Activated T-helper 1 cell treated with Interleukin-2 at 50 U/mL for 16 hours (primary cell): ENCODE measurements at places on chromosomes 5 and 9.

- no peak for DNase-seq
Observed at GRCh38 chr5:81212211-81212751, 20.8 kb upstream of the CKMT2 start.

- no peak for DNase-seq
Observed at GRCh38 chr9:88406051-88406450, 17.8 kb downstream of the SPIN1 start.

DNA sequence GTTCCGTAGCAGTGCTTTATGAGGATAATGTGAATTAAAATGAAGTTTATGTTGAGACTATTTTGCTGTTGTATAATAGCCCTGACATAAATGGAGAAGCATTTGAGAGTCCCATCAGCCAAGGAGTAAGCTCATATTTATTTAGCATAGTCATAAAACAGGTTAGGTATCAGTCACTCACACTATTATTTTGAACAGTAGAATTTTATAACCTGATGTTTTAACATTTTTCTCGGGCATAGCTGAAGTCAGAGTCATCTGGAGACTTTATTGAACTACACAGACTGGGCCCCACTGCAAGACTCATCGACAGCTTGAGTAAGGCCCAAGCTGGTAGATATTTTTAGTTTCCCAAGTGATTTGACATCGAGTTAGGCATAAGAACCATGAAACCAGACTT lies 620.3 kb upstream of the WWC1 start:
- no peak for DNase-seq

DNA sequence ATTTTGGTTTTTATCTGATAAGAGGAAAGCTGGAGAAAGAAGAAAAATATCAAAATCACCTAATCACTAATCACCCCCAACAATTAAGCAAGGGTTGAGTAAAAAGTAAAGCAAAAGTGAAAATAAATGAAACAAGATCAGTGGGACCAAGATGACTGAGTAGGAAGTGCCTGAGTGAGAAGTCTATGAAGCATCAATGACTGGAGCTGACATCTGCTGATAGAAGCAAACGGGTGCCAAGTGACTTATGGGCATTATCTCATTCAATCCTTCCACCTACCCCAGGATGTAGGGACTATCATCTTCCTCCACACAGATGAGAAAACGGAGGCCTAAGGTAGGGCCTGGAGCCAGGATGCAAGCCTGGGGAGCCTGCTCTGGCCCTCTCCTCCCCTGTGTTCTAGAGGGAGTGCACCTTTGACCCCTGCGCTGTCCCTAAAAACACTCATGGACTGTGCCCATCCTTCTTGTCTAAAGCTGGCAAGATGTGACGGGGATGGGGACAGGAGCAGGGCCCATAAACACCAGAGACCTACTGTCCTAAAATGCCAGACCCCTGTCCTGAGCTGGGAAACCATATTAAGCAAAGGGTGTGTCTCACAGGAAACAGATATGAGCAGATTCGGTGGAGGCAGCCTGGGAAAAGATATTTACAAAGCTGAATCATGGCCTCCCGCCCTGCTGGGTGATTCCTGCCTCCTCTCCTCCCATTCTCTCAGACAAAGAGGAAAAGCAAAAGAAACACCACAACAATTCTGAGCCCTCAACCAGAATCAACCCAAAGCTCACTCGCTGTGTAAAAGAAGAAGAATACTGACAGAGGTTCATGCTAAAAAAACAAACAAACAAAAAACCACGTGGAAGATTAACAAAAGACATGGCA lies 116.0 kb downstream of the AUH start:
- DNase-seq = no peak

GRCh38 chr9:2264081-2264480 lies 248.9 kb downstream of the SMARCA2 start:
- no peak for DNase-seq

- no peak for DNase-seq
Observed at GRCh38 chr9:133928248-133928764, 63.8 kb downstream of the VAV2 start.

- DNase-seq = no peak
Observed at GRCh38 chr5:179840321-179840720, 18.3 kb downstream of the MRNIP start.

DNA sequence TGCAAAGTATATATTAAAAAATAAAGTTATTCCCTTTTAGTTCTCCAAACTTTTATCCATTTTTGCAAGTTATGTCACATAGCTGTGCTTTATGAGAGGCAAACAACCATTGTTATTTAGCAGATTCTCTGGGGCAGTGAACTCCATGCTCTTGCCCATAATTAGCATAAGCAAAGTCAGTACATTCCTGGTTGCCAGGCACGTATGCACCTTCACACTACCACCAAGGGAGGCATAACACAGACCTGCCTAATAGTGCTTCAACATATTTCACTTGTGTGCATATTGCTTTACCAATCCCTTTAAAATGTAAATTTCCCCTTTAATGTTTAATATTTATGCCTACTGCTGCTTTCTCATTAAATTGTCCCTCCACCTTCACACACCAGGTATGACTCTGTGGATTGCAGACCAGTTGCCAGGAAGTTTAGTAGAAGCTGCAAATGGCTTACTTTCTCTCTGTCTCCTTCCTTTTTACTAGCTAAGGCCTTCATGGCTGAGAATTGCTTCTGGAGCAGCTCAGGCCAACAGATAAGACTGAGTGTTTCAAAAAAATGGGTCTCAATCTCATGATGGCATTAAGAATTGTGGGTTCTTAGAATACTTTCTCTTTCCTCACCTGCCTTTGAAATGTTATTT lies 388.2 kb downstream of the PRR16 start:
- no peak for DNase-seq

DNA sequence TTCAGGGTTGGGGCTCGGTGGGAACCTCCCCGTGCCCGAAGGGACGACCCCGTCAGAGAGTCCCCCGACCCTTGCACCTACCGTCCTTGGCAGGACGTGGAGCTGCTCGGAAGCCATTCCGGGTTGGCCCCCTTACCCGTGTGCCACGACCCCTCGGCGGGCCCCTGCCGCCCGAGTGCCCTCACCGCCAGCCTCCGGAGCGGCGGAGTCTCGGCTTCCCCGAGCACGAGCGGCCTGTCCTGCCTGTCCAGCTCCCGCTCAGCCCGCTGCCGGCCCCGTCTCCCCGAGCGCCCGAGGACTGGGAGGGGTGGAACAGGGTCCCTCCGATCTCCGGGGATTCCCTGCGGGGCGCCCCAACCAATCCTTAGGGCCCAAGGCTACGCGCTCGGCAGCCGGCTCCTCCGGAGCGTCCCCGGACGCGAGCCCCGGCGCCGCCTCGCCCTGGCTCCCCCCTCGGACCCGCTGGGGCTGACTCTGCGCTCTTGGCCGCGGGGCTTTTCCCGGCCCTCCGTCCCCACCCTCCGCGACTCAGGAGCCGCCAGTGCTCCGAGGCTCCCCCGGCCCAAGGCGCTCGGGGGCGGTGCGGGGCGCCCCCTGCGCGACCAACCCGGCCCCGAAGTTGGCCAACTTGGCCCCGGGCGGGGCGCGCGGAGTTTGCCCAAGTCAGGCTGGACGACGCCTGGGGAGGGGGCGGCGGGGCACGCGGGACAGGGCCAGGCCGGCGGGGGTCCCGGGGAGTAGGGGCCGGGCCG lies 654 bp downstream of the ADAMTS2 start:
- DNase-seq = no peak

- no peak for DNase-seq
Observed at GRCh38 chr5:40909264-40909663, at the start of gene C7. Gene C7, plus strand, starts transcription at chr5:40909497. Its CDS starts 114 bp downstream, at chr5:40909611.

- DNase-seq = no peak
Observed at GRCh38 chr9:131323629-131324028, 34.1 kb downstream of the PLPP7 start.

GRCh38 chr5:172558076-172558976 lies 82.7 kb upstream of the NEURL1B start:
- DNase-seq = no peak

- DNase-seq = no peak
Observed at GRCh38 chr9:110021891-110022290, 186.1 kb downstream of the C9orf152 start.

GRCh38 chr9:88791105-88791805 lies 200.0 kb upstream of the S1PR3 start:
- no peak for DNase-seq

DNA sequence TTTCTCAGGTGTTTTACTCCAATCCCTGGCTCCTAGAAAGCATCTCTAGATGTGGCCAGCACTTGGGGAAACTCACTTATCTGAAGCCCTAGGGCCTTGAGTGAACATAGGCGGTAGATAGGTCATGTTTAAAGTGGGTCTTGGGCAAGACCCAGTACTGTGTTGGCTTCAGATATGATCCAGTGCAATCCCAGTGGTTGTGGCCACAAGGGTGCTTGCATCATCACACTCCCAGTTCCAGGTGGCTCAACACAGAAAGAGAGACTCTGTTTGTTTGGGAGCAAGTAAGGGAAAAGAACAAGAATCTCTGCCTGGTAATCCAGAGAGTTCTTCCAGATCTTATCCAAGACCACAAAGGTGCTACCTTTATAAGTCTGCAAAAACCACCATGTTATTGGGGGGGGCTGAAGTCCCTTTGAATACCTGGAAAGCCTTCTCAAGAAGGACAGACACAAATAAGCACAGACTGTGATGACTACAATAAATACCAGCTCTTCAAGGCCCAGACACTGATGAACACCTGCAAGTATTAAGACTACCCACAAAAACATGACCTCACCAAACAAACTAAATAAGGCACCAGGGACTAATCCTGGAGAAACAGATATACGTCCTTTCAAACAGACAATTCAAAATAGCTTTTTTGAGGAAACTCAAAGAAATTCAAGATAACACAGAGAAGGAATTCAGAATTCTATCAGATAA lies 114.7 kb downstream of the LURAP1L start:
- no peak for DNase-seq

GRCh38 chr9:77587851-77588250 lies 60.3 kb downstream of the GNA14 start:
- no peak for DNase-seq

GRCh38 chr5:4716781-4717180 lies 423.3 kb upstream of the ADAMTS16 start:
- no peak for DNase-seq

GRCh38 chr5:30030101-30030500 lies 1163.4 kb upstream of the CDH6 start:
- no peak for DNase-seq

DNA sequence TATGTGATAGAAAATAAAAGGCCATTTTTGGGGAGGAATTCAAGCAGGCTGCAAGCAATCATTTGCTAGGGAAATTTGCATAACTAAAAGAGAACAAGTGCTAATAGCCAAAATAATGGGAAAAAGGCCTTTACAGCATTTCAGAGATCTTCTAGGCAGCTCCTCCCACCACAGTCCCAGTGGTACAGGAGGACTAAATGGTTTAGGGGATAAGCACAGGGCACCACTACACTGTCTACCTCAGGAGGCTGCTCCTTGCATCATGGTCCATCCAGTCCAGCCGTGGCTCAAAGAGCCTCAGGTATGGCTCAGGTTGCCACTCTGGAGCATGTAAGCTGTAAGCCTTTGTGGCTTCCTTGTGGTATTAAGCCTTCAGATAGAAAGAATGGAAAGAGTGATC lies 485.6 kb downstream of the PDE4D start:
- no peak for DNase-seq

- DNase-seq = no peak
Observed at GRCh38 chr5:167143716-167144115, 1147.7 kb upstream of the WWC1 start.

GRCh38 chr5:159902444-159903121 lies 13.7 kb upstream of the ADRA1B start:
- no peak for DNase-seq

DNA sequence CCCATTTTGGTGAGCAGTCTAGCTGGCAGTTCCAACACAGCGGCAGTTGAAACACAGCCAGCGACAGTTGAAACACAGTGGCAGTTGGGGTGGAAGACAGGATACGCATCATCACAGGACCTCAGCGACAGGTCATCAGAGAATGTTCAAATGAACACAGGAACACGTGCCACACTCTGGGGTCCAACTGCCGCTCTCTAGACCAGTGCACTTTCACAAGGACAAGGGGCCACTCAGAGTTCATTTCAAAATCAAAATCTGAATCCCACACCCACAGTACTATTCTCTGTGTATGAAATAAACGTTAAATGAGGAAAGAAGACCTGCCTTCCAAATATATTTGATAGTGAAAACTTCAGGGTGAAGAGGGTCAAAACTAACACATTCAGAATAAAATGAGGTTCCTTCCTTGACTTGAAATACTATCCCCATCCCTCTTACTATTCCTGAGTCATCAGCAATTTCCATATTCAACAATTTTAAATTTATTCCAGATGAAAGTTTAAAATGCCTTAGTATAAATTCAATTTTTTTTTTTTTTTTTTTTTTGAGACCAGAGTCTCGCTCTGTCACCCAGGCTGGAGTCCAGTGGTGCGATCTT lies 53.0 kb upstream of the SIMC1 start:
- DNase-seq = no peak

GRCh38 chr5:109614301-109614700 lies 75.4 kb upstream of the MAN2A1 start:
- DNase-seq = no peak

DNA sequence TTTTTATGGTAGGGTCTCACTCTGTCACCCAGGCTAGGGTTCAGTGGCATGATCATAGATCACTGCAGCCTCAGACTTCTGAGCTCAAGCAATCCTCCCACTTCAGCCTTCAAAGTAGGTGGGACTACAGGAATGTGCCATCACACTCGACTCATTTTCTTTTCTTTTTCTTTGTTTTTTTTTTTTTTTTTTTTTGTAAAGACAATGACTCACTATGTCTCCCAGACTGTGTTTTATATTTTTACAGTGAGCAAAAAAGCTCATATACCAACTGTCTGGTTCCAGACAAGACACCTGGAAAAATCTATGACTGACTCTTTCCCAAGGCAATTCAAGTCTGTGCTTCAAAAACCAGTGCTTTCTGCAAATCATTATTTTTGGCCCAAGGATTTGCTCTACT lies 10.8 kb upstream of the FOXD1 start:
- DNase-seq = no peak

GRCh38 chr9:124285903-124286291 lies 28.1 kb downstream of the NEK6 start:
- DNase-seq = no peak

DNA sequence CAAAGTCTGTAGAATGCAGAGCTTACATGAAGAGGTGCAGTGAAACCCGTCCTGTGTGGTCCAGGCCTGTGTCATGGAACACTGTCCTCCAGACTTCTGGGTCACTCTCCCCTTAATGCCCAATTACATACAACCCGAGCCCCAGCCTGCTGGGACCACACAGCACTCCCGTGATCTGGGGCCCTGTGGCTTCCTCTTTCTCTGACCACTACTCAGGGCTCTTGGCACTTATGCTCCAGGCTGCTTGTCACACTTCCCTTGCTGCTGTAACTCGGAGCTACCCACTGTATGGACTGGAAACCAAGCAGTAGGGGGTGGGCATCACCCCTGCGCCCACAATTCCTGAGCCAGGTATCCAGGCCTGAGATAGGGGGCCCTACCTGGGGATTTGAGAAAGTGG lies 10.3 kb upstream of the IL3 start:
- DNase-seq = no peak

DNA sequence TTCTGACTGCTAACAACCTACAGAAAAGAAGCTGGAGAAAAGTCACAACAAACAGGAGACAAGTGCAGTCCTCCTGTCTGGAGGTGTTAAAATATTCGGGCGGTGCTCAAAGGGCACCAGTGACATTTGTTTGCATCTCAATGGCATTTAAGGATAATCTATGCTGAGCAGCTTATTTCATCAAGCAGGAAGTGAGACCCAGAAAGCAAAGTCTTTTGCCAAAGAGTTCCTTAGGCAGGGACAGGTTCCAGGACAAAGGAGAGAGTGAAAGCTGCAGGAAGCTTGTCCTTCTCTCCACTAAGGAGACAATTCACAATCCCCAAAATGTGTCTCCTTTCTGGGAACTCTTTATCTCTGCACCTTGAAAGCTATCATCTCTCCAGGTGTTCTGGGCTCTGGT lies 38.7 kb upstream of the CDK20 start:
- DNase-seq = no peak
